Fibroblast of mammary gland (primary cell): ENCODE measurements at places on chromosomes 6 and 20.

DNA sequence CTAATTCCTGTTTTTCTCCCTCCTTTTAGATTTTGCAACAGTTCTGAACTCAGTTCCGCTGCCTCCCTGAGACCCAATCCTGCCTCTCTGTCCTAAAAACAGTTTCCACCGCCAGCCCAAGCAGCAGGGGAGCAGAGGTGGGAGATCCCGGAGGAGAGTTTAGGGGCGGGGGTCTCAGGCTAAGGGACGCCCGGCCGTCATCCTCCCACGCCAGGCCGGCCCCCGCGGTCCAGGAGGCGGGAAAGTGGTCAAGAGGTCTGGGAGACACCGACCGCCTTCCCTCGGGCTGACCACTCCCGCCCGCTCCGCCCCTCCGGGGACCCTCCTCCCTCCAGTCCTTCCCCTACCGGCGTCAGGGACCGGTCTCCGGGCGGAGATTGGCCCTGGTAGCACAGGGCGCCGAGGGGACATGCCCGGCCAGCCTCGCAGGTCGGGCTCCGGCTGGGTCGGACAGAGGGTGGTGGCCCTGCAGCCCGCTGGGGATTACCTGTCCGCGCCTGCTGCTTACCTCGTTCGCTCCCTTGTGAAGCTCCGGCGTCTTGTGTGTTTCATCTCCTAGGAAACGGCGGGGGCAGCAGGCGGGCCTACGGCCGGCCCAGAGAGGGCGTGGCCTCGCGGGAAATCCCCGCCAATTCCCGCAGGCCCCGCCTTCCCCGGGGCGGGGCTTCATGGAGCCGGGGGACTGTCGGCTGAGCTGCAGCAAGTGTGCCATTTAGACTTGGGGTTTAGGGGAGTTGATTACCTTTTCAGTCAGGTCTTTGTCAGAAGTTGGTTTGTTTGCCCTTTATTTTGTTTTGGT lies at the start of gene MAK:
TSS of gene MAK (minus strand) at position 545 of the 799 bp plus-strand sequence. CDS start 7,891 bp downstream, outside the sequence.
- DNase-seq: peak; percentile 56

DNA sequence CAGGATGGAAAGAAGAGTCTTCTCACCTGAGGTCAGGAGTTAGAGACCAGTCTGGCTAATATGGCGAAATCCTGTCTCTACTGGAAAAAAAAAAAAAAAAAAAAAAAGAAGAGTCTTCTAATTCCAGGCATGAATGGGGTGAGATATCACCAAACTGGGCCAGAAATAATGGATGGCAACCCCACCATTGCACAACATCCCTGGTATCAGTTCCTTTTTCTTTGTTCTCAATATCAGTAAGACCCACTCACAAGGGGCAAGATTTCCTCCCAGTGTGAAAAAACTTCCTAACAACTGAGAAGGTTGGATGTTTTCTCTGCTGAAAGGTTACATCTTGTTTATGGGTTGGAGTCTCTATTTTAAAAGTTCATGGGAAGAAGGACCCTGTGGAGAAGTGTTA lies 23.6 kb upstream of the NR2E1 start:
- no peak for DNase-seq

- DNase-seq: no peak
Observed at GRCh38 chr20:35539756-35540212, 2.1 kb upstream of the ERGIC3 start.

GRCh38 chr6:36094753-36095496 lies 35.4 kb upstream of the MAPK13 start:
- peak; percentile 74 for DNase-seq

- DNase-seq: no peak
Observed at GRCh38 chr20:57655809-57656155, 35.6 kb upstream of the ZBP1 start.

DNA sequence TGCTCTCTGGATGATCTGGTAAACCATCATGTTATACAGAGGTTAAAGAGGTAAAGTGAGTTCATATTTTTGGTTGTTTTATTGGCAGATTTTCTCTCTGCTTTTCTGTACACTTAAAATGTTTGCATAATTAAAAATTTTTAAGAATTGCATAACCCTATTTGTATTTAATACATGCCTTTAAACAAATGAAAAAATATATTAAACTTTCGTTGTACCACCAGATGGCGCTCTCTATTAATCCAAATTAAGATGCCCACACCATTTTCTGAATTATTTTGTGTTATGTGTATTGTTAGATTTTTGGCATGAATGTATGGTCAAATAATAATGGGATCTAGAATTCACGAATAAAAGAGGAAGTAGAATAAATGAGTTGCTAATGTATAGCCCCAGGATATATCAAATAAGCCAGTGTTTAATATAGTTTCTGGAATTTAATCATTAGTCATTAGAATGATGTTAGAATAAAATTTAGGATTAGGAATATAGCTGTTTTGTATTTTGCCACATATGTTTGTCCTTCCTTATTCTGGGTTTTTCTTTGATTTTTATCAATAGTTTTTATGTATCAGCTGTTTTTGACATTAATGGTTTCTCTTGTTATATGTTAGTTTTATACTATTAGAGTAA lies 38.9 kb downstream of the SMAP1 start:
- peak; percentile 62 for DNase-seq

- DNase-seq: no peak
Observed at GRCh38 chr20:23451956-23452487, 654 bp downstream of the CST11 start.

GRCh38 chr20:9298906-9299305 lies 215.5 kb upstream of the LAMP5 start:
- no peak for DNase-seq

DNA sequence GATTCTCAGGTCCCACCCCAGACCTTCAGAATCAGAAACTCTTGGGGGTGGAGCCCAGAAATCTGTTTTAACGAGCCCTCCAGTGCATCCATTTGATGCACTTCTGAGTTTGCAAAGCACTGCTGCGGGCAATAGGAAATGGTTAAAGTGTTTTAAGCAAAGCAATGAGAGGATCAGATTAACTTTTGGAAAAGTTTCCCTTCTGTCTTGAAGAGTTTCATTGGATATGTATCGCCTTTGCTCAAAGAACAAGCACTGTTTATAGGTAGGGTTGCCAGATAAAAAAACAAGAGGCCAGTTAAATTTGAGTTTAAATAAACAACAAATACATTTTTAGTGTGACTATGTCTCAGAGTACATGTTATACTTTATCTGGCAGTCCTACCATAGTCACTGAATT lies 226.0 kb downstream of the BMP7 start:
- no peak for DNase-seq

DNA sequence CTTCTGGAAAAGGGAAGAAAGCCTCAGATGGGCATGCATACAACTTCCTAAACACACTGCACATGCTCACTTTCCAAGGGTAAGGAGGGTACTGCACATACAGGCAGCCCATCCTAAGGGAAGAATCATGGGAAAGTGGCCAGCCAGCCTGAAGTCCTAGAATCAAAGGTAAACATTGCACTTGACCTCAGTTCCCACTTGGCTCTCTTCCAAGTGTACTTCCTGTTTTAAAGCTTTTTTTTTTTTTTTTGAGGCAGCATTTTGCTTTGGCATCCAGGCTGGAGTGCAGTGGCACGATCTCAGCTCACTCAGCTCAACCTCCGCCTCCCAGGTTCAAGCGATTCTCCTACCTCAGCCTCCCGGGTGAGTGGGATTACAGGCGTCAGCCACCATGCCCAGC lies 225.3 kb upstream of the EPHA7 start:
- no peak for DNase-seq

DNA sequence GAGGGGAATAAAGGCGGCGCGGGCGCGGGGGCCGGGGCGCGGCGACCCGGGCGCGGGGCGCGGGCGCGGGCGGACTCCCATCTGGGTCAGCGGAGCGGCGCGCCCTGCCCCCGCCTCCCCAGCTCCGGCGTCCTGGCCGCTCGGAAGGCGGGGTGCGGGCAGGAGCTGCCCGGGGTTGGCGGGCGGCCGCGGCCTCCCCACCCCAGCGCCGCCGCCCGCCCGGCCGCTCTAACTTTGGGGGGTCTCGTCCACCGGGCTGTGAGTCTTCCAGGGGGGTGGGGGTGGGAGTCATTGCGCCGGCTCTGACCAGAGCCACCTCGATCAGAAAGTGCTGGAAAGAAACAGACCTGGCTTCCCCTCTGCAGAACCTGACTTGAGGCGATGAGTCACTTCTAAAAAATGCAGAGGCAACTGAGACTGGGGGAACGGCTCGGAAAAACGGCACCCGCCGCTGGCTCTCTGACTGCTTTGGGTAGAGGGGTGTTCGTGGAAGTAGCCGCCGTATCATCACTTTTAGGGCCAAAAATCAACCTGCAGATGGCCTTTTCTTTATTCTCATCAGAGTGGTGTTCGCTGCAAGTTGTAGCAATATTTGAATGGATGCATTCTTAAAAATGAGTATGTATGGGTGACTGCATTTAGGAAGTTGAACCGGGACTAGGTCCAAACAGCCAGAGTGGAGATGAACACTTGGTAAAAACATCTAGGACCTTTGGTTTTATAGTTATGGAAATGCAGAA lies 667 bp downstream of the CAP2 start:
- peak; percentile 48 for DNase-seq

DNA sequence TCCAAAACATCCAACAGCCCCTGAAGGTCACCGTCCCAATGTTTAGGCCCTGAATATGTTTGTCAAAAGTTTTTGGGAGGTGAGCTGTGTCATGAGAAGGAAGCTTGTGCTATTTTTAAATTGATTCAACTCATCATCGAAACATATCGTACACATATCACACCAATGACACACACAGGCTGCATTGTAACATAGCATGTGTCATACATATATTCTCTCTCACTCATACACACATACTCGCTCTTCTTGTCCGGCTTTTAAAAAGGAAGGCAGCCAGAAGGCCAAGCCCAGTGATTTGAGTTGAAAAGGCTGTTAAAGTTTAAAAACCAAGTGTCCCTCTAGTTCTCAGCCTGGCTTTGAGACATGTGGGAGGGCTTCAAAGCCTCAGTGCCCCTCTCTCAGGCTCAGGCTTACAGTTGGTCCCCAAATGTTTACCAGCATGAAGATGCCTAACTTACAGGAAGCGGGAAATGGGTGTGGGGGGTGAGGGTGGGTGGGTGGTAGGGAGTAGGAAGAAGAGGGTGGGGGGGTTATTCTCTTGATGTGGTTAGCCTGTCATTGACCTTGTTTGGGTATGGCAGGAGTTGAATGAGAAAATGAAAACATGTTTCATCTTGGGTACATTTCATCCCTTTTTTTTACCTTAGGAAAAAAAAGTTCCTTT lies 3.3 kb upstream of the PRDM1 start:
- peak; percentile 91 for DNase-seq

- no peak for DNase-seq
Observed at GRCh38 chr6:135527116-135527959, 29.8 kb upstream of the AHI1 start.

GRCh38 chr6:25463441-25463840 lies 184.3 kb downstream of the CARMIL1 start:
- no peak for DNase-seq

GRCh38 chr6:33827546-33828451 lies 24.0 kb upstream of the MLN start:
- no peak for DNase-seq

GRCh38 chr6:44161997-44162338 lies 3.3 kb downstream of the CAPN11 start:
- DNase-seq: peak; percentile 66

DNA sequence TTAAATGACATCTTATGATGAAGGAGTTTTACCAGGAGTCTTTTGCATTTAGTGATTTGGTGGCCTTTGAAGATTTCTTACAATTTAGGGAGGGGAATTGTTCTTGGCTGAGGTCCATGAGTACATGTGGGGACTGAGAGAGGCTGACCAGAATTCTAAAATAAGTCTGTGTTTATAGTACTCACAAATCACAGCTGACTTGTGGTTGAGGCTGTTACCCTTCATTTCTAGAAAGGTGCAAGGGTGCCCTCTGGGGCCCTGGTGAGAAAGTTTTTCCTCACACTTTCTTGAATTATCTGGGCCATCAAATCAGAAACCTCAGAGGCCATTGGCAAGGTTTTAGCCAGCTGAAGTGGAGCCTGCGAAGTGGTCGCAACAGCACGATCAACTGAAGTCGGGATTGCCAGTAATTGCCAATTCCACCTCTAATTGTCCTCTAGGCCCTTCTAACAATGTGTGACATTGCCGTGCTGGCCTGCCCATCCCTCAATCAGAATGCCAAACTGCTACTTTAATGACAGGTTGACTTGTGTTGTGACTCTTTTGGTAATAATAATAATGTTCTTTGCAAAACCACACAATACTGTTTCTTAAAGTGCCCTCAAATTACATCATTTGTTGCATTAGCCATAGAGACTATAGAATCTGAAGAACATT lies 221.6 kb downstream of the OGFRL1 start:
- peak; percentile 77 for DNase-seq

DNA sequence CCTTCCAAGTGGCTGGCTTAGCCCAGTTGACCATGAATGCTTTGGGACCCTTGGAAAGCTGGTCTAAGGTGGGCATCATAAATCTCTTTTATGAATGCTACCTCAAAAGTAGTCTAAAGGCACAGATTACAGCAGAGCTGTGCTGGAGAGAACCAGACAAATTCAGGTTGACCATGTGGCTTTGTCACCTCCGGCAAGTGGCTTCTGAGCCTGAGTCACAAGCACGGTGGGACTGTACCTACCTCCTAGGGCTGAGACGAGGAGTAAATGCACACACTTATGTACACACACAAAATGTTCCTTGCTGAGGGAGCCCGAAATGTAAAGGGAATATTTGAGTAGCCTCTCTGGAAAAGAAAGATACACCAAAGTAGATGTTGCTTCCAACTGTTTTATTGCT lies 155.9 kb downstream of the NFATC2 start:
- no peak for DNase-seq

- DNase-seq: no peak
Observed at GRCh38 chr20:46328200-46328882, 20.0 kb upstream of the CDH22 start.

DNA sequence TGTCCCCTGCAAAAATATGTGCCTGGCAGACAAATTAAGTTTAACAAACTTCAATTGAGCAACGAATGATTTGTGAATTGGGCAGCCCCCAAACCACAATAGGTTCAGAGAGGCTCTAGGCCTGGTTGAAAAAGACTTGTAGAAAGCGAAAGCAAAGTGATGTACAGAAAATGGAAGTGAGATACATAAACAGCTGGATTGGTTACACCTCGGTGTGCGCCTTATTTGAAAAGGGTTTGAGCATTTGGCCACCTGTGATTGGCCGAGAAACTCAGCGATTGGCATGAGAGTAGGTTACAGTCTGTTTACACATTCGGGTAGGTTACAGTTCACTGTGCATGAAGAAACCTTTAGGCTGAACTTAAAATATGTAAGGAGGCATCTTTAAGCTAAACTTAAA lies 136.9 kb downstream of the CD83 start:
- no peak for DNase-seq

GRCh38 chr6:17552861-17553260 lies 47.2 kb upstream of the FAM8A1 start:
- DNase-seq: no peak
